ENCODE measurements at places on chromosomes 4 and X.
A peak's percentile ranks its signal among the peaks of the same experiment; 100 is the strongest.

- DNase-seq: no peak
Observed at GRCh38 chr4:78292341-78292740, 235.2 kb downstream of the FRAS1 start.

GRCh38 chr4:170091069-170091696, 1.4 kb upstream of the AADAT start:
- DNase-seq: no peak

DNA sequence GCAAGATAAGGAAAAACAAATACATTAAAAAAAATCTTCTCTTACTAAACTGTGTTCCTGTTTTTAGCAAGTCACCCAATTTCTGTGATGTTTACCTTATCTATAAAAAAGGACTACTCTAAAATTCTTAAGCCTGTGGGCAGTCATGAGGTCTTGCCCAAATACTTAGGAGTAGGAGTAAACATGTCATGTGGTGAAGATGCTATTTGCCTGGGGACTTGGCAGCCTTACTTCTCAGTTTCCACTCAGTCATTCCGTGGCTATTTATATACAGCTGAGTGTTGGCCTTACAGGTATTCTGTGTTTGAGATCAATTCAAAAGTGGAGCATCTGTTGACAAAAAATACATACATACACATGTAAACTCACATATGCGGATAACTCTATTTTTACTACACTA, 89.9 kb upstream of the TLR2 start:
- no peak for DNase-seq

GRCh38 chr4:149264093-149264733, 551.4 kb downstream of the IQCM start:
- peak; percentile 4 for DNase-seq

DNA sequence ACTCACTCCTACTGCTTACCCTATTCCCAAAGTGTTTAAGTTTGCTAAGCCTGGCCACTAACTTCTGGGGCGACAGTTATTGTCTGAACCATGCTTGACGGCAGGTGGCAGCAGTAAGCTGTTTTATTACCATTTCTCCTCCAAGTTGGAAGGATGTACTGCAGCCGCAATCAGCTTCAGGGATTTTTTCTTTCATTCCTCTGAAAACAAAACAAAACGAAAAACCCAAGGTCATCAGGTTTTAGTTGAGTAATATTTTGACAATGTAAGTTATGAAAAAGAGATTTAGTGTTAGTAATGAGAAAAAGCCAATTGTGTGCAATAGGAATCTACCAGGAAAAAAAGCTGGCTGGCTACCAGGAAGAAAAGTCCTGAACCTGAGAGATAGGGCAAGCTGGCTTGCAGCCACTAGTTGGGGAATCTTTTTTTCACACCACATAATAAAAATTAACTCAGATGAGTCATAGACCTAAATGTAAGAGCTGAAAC, 13.2 kb upstream of the RAB9B start:
- DNase-seq: peak; percentile 49

DNA sequence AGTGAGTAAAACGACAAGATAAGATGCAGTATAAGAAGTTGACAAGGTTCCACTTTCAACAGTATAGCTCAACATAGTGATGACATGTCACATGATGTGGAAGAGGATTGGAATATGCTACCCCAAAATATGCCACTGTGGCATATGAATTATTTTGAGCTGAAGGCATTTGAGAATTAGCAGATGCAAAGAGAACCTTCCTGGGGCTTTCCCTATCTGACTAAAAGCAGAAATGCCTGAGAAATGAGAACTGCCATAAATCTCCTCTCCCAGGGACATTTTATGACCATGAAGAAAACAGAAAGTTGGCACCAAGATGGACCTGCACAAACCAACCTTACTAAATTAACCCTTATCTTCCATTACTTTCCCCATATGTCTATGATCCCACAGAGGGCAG, 24.8 kb downstream of the CDKN2AIP start:
- no peak for DNase-seq

DNA sequence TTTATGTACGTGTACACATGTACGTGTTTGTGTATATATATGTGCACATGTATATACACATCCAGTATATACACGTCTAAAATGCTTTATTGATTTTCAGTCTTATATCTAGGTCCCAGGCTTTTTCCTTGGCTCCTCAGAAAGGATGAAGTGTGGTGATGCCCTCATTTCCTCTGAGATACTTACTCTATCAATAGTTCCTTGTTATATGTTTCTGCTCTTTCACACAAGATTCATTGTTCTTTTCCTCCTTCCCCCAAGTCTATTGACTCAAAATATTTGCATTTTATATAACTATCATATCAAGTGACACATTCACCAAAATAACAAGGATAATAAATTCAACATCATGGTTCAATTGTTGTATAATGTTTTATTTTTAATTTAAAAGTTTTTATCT, 359.2 kb downstream of the EPHA5 start:
- DNase-seq: no peak

- no peak for DNase-seq
Observed at GRCh38 chr4:111028795-111029194, 405.9 kb upstream of the PITX2 start.

Measured in CD4-positive, alpha-beta T cell treated with Interleukin-21 for 1 hour (primary cell).